Activated naive CD8-positive, alpha-beta T cell treated with anti-CD3 and anti-CD28 coated beads, Interleukin-2, amount 10 ng/mL, durations not matched to agents 7 days and 5 days (primary cell): ENCODE measurements at places on chromosomes 7 and 10. TPM values are rescaled to one million over a fixed set of nuclear protein-coding genes. Genes with fewer than 3 reads are reported as not detected.

GRCh38 chr10:73207883-73208282, 39.2 kb downstream of the DNAJC9 start:
- H3K4me1 ChIP-seq, result no peaks in the 10 kb centered on the region
- H3K27me3 ChIP-seq, result no peaks in the 10 kb centered on the region
- no peak overlapping the region for H3K27ac ChIP-seq

DNA sequence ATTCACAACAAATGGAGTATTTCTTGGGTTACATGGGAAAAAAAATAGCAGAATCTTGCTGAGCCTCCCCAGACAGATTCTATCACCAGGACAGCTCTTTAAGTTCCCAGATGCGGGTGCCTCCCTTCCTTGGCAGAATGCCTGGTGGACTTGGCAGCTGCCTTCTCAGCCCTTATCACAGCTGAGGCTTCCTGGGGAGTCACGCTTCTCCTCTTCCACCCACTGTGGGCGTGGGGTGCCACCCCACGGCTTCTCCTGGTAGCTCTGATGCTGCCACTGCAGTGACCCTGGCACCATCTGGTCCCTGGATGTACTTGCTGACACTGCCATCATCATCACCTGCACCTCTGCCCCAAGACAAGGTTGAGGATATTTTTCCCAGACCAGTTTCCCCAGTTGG, 16.2 kb upstream of the NME8 start:
- H3K27ac ChIP-seq, result no peak overlapping the region
- no peaks in the 10 kb centered on the region for H3K36me3 ChIP-seq
- H3K27me3 ChIP-seq, result peaks cover 22% of the 10 kb centered on the region
- H3K4me1 ChIP-seq, result peaks cover 5% of the 10 kb centered on the region
- peak; percentile 30 for DNase-seq

GRCh38 chr7:116706668-116707126, 34.7 kb downstream of the MET start:
- no peak overlapping the region for H3K27ac ChIP-seq
- H3K36me3 ChIP-seq, result no peaks in the 10 kb centered on the region
- DNase-seq, result no peak
- no peak overlapping the region for H3K4me3 ChIP-seq

- H3K36me3 ChIP-seq, result no peaks in the 10 kb centered on the region
- no peaks in the 10 kb centered on the region for H3K4me1 ChIP-seq
- H3K4me3 ChIP-seq, result no peak overlapping the region
- no peak for DNase-seq
These were observed 126.6 kb upstream of the LSM8 start for GRCh38 chr7:118057404-118057803.

GRCh38 chr7:24743471-24743870, 13.8 kb downstream of the GSDME start:
- no peak overlapping the region for H3K4me3 ChIP-seq
- no peaks in the 10 kb centered on the region for H3K36me3 ChIP-seq
- no peak for DNase-seq
- no peak overlapping the region for H3K27ac ChIP-seq
- peaks cover under 1% of the 10 kb centered on the region for H3K4me1 ChIP-seq

DNA sequence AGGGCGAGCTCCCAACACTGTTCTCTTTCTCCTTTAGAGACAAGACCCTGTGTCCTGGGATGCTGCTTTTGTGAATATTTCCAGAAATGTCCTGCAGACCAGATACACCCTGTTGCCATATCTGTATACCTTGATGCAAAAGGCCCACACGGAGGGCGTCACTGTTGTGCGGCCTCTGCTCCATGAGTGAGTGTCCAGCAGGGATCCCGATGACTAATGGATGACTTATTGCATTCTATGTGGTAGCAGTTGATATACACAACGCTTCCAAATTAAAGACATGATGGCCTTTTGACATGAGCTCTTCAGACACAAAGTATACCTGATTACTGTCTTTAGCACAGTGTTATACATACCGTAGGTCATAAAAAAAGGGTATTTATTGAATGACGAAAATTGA, 45.0 kb upstream of the MGAM2 start:
- no peak for DNase-seq
- H3K4me3 ChIP-seq, result no peak overlapping the region
- no peak overlapping the region for H3K27ac ChIP-seq
- peaks cover 3% of the 10 kb centered on the region for H3K27me3 ChIP-seq
- H3K4me1 ChIP-seq, result no peaks in the 10 kb centered on the region
- no peaks in the 10 kb centered on the region for H3K36me3 ChIP-seq

GRCh38 chr7:131933751-131934289, 377.4 kb upstream of the PODXL start:
- no peak overlapping the region for H3K27ac ChIP-seq
- no peaks in the 10 kb centered on the region for H3K4me1 ChIP-seq
- H3K27me3 ChIP-seq, result peaks cover under 1% of the 10 kb centered on the region
- DNase-seq, result no peak

DNA sequence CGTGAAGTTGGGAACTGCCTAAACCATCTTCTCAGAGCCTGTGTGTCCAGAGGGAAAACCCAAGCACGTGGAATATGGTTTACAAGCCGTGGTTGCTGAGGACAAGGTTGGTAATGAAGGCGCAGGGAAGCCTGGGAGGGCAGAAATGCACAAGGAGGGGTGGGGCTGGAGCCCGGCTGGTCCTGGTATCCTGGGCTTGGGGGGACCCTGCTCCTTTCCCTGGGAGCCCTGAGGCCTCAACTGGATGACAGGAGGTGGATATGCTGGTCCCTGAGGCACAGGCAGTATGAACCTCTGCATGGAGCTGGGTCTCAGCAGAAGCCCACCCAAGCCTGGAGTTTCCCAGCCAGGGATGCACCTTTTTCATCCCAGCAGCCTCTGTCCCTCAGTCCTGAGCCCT, 80.3 kb upstream of the RET start:
- peaks cover 7% of the 10 kb centered on the region for H3K27me3 ChIP-seq
- no peak for DNase-seq
- no peak overlapping the region for H3K27ac ChIP-seq
- no peaks in the 10 kb centered on the region for H3K36me3 ChIP-seq
- H3K4me1 ChIP-seq, result no peaks in the 10 kb centered on the region
- no peak overlapping the region for H3K4me3 ChIP-seq

DNA sequence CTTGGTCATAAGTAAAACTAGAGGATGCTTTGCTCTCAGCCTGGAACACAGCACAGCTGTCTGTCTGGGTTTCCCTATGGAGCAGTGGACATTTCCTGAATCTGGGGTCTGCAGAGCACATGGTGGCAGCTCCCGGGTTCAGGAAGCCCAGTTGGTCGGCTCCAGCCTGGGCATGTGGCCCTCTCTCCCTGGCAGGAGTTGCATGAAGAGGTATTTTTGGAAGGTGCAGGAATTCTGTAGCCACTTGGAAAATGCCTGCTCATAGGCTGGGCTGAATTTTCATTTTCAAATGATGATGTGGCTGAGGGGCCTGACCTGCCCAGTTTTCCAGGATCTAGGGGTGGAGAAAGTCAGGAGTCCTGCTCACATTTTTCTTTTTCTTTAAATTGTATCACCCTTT, 6.7 kb upstream of the TPST1 start:
- peaks cover 6% of the 10 kb centered on the region for H3K27me3 ChIP-seq
- peaks cover 11% of the 10 kb centered on the region for H3K4me1 ChIP-seq
- H3K4me3 ChIP-seq, result no peak overlapping the region
- no peaks in the 10 kb centered on the region for H3K36me3 ChIP-seq
- H3K27ac ChIP-seq, result no peak overlapping the region

Gene TLX1
- total RNA-seq, result not detected

Gene BEND7
- total RNA-seq, result not detected

GRCh38 chr10:72275351-72276012, 1.8 kb downstream of the DDIT4 start:
- peak overlapping the region; percentile 93 for H3K4me3 ChIP-seq
- peak overlapping the region; percentile 93 for H3K27ac ChIP-seq
- H3K36me3 ChIP-seq, result peaks cover 30% of the 10 kb centered on the region
- peaks cover 53% of the 10 kb centered on the region for H3K4me1 ChIP-seq
- no peaks in the 10 kb centered on the region for H3K27me3 ChIP-seq

Gene PDGFA
- 0.23 TPM for total RNA-seq

Gene AKR1B15
- not detected for total RNA-seq

Gene CALCR
- total RNA-seq, result not detected

GRCh38 chr10:3750006-3750816, 34.8 kb downstream of the KLF6 start:
- H3K36me3 ChIP-seq, result no peaks in the 10 kb centered on the region
- peaks cover 4% of the 10 kb centered on the region for H3K27me3 ChIP-seq
- no peak for DNase-seq
- H3K27ac ChIP-seq, result no peak overlapping the region

GRCh38 chr7:88452646-88453045, 146.0 kb upstream of the STEAP4 start:
- no peaks in the 10 kb centered on the region for H3K27me3 ChIP-seq
- DNase-seq, result no peak
- no peak overlapping the region for H3K27ac ChIP-seq
- no peaks in the 10 kb centered on the region for H3K36me3 ChIP-seq
- no peaks in the 10 kb centered on the region for H3K4me1 ChIP-seq
- H3K4me3 ChIP-seq, result no peak overlapping the region

GRCh38 chr7:116738378-116738777, 66.4 kb downstream of the MET start:
- no peaks in the 10 kb centered on the region for H3K36me3 ChIP-seq
- H3K4me3 ChIP-seq, result no peak overlapping the region
- H3K27me3 ChIP-seq, result peaks cover 8% of the 10 kb centered on the region

- H3K4me1 ChIP-seq, result peaks cover 8% of the 10 kb centered on the region
- no peak overlapping the region for H3K27ac ChIP-seq
- H3K36me3 ChIP-seq, result no peaks in the 10 kb centered on the region
- H3K27me3 ChIP-seq, result no peaks in the 10 kb centered on the region
- DNase-seq, result no peak
These were observed 36.6 kb upstream of the DUSP5 start for GRCh38 chr10:110461088-110461487.

DNA sequence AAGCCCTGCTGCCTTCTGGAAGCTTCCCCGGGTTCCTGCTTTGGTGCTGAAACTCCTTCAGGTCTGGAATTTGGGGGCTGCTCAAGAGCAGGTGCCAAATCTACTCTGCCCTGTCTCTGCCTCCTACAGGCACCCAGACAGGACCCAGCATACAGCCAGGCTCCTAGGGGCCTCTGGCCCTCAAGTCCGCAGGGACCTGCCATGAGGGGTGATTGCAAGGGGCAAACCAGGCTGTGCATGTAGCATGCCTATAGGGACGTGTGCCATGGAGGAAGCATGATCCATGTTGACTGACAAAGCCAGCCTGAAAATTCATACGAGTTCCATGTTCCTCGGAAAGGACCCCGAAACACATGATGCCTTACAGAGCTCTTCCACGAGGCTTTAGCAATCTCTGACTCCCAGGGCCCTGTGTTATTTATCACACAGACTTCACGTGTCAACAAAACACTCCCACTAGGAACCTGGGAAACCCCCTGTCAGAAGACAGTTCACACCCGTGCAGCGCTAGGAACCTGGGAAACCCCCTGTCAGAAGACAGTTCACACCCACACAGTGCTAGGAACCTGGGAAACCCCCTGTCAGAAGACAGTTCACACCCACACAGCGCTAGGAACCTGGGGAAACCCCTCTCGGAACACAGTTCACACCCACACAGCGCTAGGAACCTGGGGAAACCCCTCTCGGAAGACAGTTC, 75.3 kb upstream of the DNAAF5 start:
- peaks cover 5% of the 10 kb centered on the region for H3K36me3 ChIP-seq
- H3K4me1 ChIP-seq, result no peaks in the 10 kb centered on the region
- no peak overlapping the region for H3K4me3 ChIP-seq
- no peak overlapping the region for H3K27ac ChIP-seq

Gene DOCK1
- total RNA-seq, result 0.14 TPM

GRCh38 chr7:156725936-156726335, 85.4 kb downstream of the RNF32 start:
- no peak overlapping the region for H3K27ac ChIP-seq
- H3K4me1 ChIP-seq, result peaks cover 3% of the 10 kb centered on the region
- DNase-seq, result no peak
- peaks cover 13% of the 10 kb centered on the region for H3K36me3 ChIP-seq
- no peaks in the 10 kb centered on the region for H3K27me3 ChIP-seq
- no peak overlapping the region for H3K4me3 ChIP-seq

GRCh38 chr7:134089446-134089845, 37.7 kb upstream of the LRGUK start:
- H3K36me3 ChIP-seq, result no peaks in the 10 kb centered on the region
- DNase-seq, result no peak
- no peaks in the 10 kb centered on the region for H3K4me1 ChIP-seq
- H3K4me3 ChIP-seq, result no peak overlapping the region
- no peak overlapping the region for H3K27ac ChIP-seq
